ENCODE measurements at places on chromosomes 11 and 22.
A peak's percentile ranks its signal among the peaks of the same experiment; 100 is the strongest.

GRCh38 chr11:61914471-61915171 lies 2.7 kb downstream of the RAB3IL1 start:
- DNase-seq = no peak

- peak; percentile 36 for DNase-seq
These were observed 33.0 kb downstream of the YWHAH start for GRCh38 chr22:31977141-31977841.

- no peak for DNase-seq
These were observed 5.7 kb upstream of the PVALB start for GRCh38 chr22:36822581-36822980.

- DNase-seq = no peak
These were observed 14.3 kb downstream of the AMOTL1 start for GRCh38 chr11:94782446-94782845.

DNA sequence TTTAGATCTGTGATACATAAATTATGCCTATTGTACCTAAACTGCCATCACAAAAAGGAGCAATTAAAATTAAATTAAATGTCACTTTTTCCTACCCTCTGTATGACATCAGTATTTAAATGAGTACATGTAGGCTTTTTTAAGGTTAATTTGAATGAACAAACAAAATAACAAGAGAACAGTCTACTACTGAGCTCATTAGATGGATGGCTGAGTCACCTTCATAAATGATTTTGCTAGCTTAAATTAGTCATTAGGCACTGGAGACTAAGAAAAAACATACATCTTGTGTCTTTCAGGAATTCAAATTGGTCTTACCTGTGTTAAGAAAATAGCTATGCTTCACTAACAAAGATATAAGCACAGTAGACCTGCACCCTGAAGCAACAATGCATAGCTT lies 153.6 kb downstream of the RCN1 start:
- no peak for DNase-seq

DNA sequence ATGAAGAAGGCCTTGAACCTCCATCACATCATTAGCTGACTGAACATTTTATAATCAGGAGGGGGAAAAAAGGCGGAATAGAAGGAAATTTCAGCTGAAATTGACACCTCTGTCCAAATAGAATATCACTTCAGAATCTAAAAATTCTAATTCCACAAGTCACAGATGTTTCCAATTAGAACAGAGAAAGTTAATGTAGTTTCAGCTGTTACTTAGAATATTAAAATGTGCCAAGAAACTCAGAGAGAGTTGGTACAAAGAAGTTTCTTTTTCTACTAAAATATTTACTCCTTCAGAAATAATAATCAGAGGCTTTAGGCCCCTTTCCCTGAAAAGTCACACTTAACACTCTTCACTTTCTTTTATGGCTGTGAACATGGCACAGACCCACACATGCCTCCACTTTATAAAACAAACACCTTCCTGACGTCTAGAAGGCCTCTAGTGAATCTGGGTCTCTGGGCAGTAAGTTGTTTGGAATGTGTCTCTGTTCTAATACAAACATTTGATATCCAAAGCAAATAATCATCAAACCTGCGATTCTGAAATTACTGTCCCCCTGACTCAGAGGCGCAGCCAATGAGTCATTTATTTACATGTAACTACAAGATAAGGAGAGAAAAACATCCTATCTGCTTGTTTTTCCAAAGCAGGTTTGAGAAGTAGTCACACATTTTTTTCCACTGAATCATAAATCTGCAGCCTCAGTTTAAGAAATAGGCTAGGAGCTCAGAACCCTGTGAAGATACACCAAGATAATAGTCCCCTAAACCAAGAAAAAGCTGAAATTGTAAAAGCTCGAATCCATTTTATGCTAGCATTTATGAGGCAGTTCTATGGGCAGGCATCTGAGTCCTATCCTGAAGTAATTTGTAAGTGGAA lies 148.4 kb downstream of the ME3 start:
- DNase-seq = peak; percentile 96

DNA sequence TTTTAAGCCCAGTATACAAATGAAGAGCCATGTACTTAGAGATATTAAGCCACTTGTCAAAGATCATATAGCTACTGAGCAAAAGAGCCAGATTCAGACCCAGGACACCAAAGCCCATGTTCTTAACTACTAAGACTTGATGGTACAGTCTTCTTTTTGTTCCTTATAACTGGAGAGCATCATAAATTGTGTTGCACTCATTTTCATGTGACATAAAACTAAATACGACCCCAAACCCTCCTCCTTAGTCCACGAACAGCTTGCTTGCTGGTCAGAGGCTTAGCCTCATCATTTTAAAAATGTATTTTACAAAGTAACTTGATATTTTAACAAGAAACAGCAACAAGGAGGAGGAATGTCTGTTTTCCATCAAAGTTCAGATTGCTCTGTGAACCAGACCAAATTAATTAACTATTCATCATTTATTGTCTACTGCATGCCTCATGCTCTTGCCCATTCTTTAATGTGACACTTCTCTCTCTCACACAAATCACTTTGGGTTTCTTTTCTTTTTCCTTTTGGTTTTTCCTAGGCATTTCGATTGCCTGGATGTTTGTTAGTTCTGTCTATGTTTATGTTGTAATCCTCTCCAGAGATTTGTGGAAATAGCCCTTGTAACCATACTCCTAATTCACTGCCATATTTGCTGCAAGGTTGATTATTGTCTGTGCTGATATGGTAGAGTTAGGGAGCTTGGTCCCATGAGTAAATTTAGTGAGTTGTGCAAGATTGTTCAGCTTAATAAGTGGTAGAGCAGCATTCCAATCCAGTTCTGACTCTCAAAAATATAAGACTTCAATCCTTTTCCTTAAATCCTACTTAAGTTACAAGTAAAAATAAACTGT lies 8.4 kb upstream of the ARHGAP20 start:
- DNase-seq = no peak

DNA sequence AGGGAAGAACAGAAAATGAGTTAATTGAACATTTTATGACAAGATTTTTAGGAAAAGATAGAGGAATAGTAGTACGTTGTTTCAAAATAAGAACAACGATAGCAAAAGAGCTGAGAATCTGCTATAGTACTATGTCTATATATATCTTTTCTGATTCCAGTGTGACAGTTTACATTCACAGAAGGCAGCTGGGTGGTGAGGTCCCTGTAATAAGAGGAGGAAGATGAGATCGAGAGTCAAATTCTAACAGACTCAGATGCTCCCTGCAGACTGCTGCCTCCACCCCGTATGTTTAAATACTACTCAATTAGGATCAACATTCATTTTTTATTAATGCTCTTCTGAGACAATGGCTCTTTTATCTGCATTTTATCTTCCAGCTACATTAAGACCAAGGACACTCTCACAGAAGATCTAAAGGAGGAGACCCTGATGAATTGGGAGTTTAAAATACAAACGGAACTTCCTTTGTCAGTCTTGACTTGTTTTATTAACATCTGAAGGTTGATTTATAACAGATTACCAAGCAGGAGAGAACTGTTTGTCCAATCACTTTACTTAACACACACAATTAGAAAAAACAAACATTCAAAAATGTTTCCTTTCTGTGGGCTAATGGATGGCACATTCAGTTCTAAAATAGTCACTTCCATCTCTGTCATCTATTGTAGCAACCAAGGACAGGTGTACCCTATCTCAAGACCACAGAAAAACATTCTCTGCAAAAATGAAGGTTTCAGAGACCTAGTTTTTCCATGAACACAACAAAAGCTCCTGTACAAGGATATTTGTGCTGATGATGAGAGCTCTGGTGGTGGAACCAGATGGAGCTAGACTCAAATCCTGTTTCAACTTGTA lies 240.2 kb downstream of the CADM1 start:
- no peak for DNase-seq

DNA sequence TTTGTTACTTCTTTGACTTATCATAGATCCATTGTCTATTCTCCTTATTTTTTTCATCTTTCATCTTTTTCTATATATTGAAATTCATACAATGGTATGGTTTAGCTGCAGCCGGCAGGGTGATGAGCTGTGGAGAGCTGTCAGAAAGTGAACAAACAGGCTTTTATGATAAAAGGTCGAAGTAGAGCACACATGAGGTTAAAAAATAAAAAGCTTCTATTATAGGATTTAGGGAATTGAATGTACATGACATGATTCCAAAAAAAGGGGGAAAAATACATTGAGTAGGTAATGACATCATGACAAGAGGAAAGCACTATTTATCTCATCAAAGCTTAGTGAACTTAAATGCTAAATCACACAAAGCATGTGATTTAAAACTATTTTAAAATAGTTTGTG lies 884.8 kb downstream of the METTL15 start:
- no peak for DNase-seq

DNA sequence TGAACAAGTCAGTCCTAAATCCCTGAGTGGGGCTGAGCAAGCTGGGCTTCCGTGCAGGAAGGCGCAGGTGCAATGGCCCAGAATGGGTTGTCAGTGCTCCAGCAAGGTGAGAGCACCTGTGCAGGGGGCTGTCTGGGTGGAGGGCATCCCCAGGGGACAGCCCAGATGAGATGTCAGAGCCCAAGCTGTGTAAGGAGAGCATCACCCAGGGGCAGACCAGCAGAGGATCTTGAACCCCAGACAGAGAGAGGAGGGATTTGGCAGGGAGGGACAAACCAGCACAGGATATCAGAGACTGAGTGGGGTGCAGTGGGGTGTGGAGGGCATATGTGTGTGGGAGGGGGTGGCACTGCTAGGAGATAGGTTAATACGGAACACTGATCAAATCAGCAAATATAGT lies 114.9 kb upstream of the TMEM45B start:
- no peak for DNase-seq

DNA sequence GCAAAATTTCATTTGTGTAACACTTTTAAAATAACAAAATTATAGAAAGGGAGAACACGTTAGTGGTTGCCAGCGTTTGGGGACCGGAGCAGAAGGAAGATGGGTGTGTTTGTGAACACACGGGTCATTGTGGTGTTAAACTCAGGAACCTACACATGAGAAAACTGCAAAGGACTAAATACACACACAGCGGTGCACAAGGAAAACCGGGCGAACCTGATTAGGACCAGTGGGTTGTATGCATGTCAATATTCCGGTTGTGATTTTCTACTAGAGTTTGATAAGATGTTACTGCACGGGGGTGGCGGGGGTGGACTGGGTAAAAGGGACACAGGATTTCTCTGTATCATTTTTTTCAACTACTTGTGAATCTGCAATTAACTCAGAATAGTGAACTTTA lies 351.2 kb downstream of the OPCML start:
- no peak for DNase-seq

- DNase-seq = no peak
These were observed 7.7 kb downstream of the PITPNB start for GRCh38 chr22:27911330-27911729.

DNA sequence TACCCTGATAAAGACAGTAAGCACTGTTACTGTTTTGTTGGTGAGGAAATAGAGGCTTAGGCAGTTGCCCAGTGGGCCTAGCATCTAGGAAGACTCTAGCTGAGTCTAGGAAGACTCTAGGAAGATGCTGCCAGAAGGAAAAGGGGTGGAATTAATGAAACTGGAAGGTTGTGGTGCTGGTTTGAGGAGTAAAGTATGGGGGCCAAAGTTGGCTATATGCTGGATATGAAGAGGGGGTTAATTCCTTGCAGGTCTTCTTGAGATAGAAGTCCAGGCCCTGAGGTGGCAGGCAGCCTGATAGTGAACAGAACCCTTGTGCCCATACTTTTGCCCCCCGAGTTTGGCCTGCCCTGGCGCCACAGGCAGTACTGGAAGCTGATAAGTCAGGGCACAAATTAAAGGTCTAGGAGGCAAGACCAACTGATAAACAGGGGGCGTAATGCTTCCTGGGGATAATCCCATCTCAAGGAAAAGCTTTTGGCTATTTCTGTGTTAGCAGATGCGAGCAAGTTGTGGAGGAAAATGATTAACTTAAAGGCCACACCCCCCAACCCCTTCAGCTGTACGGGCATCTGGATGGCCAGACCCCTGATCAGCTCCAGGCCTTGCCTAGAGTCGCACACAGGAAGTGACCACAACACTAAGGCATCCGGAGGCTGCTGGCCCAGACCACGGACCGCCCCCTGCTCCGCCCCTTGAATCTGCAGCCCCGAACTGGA lies 3.1 kb downstream of the ILK start:
- DNase-seq = peak; percentile 84

DNA sequence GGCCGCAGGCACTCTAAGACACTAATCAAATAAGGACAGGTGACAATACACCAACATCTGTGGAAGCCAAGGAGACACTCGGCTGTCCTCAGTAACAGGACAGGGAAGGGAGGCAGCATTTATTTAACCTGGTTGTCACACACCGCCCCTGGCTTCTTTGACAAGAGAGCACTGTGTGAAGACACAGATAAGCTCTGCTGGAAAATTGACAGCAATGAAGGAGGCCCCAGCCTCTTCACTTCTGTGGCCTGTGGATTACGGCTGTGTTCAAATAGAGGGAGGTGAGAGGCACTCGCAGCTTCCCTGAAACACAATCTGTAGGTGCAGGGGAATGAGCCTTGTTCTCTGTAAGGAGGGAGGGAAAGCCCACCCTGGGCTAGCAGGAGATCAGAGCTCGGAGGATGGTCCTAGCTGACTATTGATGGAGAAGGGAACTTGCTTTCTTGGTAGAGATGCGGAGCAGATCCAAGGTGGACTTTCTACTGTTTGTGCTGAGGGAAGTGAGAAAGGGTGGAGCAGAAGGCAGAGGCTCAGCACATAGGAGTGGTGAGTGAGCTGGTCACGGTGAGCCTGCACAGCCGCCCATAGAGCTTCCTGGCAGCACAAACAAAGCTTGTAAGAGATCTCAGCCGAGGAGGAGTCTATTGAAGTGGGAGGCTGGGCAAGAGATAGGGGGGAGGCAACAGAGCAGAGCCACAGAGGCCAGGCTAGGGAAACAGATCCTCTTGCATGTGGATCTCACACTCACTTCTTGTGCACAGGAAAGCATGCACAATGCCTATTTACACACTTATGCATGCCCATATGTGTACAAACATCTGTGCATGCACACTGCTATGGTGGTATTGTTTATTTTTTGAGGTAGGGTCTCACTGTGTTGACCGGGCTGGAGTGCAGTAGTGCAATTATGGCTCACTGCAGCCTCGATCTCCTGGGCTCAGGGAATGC lies 114.6 kb upstream of the THY1 start:
- DNase-seq = no peak

GRCh38 chr11:118605116-118605867 lies 2.1 kb upstream of the PHLDB1 start:
- DNase-seq = no peak

- no peak for DNase-seq
These were observed 85.0 kb downstream of the INSC start for GRCh38 chr11:15199693-15200092.

GRCh38 chr11:111605681-111606080 lies 3.4 kb downstream of the SIK2 start:
- no peak for DNase-seq
